ENCODE measurements at places on chromosomes 2 and 18.

DNA sequence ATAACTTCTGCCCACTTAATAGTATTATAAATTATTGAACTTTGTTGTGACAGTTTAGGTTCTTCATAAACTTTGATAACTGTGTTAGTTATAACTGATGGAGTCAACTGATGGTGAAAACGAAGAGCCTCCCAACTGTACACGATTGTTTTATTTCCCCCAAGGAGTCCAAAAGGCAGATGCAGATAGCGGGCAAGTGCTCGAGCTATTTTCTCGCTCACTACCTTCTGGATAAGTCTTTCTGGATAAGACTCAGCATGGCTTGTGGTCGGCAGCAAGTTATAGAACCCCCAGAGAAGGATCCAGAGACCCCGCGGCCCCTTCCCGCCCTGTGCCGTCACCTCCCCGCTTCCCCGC, 517 bp downstream of the GCFC2 start:
- no peak for DNase-seq

- DNase-seq, result no peak
Measured at GRCh38 chr2:240340361-240340761, 95.1 kb upstream of the GPC1 start.

DNA sequence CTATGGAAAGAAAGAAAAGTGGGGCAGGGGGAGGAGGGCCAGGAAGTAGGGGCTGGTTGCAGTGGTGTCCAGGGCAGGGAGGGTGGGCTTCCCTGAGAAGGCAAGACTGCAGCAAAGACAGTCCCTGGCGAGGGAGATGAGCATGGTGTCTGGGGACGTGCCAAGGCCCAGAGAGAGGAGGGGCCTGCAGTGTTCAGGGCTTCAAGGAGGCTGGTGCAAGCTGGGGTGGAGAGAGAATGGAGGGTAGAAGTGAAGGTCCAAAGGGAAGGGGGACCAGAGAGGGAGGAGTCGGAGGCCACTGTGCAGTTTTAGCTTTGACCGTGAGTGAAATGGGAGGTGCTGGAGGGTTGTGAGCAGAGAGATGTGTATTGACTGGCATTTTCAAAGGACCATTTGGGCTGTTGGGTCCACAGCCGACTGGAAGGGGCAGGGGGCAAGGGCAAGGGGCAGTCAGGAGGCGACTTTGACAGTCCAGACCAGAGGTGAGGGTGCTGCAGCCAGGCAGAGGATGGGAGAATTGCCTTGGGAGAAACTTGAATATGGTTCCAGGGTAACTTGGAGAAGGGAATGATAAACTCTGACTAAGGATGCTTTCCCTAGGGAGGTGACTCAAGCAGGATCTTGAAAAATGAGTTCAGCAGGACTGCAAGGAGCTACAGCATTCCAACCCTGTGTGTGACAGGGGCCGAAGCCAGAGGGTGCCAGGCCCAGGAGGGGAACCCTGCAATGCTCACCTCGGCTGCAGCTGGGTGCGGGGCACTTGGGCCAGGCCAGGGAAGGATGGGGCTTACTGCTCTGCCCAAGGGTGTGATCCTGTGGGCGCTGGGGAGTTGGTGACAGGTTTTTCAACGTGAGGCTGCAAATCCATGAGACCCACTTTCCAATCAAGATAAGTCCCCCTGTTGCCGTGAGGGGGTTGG, 177.1 kb upstream of the HAAO start:
- no peak for DNase-seq

- DNase-seq, result no peak
Measured at GRCh38 chr2:203438528-203438927, 96.6 kb downstream of the RAPH1 start.

DNA sequence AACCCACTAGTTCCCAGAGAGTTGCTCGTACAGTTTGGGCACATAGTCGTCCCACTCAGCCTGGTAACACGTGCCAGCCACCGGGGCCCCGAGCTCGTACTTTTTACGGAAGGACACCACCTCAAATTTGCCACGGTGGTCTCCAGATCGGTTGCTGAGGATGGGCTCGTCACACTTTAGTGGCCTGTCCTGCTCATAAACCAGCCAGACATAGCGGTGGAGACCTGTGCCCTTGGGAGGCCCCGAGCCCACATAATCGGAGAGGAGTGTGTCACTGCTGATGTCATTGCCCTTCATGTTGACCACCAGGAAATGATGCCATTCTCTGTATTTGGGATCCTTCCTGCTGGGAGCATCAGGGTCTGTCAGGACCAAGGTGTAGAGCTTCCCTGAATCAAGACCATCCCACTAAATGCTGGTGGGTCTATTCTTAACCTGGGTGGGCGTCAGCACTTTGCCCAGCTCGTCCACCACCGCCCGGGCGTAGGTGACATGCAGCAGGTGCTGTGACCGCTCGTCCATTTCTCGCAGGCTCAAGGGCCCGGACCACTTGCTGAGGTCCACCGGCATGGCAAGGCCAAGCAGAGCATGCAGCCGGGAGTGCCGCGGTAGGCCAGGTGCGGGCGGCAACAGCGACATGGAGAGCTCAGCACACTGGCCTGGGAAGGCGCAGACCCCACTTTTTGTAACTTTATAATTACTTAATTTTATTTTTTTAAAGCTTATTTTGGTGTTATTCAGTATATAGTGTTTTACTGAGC, 12.9 kb downstream of the RETSAT start:
- DNase-seq, result no peak

GRCh38 chr18:37662546-37663339, 97.1 kb upstream of the CELF4 start:
- DNase-seq, result no peak

DNA sequence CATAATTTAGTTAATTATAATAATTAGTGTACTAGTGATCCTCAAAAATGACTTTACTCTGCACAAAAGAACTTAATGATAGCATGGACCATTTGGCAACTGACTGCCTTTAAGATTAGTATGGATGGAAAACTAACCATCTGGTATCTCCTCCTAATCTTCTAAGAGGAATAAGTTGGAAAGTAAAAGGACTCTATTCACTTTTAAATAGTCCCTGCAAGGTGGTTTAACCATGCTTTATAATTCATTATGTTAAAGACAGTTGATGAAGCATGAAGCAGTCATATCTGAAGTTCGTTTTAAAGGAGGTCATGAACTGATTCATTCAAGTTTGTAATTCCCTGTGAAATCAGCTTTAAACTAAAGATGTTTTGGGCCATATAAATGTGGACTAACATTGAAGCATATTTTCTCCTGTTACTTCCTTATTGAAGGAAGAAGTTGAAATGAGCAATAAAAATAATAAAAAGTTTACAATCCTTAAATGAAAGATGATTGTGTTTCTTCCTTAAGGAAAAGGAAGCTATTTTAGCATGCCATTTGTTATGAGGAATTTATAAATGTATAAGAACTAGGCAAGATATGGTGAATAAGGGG, 446.0 kb downstream of the XIRP2 start:
- DNase-seq, result no peak
